Stimulated activated CD4-positive, alpha-beta T cell treated with anti-CD3 and anti-CD28 coated beads, Interleukin-15, amount 100 ng/mL, for 48 hours (primary cell): ENCODE measurements at places on chromosomes 12 and 14.

- DNase-seq: no peak
Observed at GRCh38 chr12:24904871-24905270, 44.0 kb downstream of the BCAT1 start.

DNA sequence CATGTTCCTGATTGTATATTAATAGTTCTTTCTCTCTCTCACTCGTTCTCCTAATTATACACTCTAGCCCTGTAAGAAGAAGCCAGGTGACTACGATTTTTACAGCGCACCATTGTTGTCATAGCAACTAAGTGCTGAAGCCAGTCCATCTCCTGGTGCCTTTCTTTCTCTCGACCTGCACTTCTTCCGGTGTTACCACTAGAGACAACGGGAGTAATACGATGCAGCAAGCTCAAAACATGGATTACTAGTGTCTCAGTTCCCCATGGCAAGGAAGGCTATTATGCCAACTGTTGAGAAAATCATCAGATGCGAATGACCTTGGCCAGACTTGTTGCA is 40.8 kb upstream of the DCD start:
- no peak for DNase-seq

DNA sequence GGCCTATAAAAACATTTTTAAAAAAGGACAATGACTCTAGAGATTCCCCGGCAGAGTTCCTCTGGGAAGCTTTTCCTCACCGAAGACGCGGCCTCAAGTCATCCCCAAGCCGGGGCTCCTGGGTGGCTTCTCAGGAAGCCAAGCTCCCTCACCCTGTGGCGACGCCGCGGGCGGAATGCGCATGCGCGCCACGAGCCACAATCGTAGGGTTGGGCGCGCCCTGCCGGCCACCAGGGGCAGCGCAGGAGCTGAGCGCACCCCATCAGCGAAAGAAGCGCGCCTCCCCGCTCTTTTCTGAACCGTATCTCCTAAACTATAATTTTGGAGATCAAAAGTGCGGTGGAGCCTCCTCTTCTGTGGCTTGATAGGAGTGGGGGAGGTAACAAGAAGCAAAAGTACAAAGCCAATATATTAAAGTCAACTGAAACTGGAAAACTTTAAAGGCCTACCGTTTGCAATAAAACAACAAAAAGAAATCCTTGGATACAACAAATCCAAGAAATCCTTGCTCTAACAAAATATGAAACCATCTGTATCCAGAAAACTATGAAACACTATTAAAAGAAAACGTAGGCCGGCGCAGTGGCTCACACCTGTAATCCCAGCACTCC is 17.4 kb upstream of the CHFR start:
- DNase-seq: peak; percentile 90

DNA sequence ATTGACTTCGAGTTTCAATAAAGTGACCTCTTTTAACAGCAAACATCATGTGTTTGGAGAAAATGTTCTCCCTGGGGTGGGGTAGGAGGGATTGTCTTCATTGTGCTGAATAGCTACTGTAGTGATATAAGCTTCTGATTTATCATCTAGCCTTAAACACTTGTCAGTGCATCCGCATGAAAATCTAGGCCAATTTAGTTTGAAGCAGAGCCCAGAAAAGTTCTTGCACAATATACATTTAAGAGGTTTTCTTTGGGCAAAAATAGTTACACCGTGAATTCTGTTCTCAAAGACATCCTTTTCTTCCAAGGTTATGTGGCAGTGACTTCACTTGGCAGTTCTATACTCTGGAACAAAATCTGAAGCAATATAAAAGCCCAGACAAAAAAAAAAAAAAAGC is 136.0 kb upstream of the IFNG-AS1 start:
- DNase-seq: no peak

DNA sequence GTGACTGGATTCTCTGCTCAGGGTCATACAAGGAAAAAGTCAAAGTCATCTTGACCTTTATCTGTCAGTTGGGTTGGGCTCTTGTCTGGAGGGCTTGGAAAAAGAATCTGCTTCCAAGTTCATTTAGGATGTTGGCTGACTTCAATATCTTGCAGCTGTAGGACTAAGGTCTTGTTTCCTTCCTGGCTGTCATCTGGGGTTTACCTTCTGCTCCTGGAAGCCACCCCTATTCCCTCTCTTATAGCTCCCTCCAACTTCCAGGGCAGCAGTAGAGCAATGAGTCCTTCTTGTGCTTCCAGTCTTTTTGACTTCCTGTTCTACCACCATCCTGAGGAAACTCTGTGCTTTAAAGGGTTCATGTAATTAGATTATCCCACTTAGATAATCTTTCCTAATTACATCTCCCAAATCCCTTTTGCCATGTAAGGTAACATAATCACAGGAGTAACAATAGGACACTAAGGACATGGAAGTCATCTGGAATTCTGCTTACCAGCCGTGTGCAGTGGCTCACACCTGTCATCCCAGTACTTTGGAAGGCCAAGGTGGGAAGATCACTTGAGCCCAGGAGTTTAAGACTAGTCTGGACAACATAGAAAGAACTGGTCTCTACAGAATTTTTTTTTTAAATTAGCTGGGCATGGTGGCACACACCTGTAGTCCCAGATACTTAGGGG is 170.7 kb upstream of the KITLG start:
- no peak for DNase-seq

- no peak for DNase-seq
Observed at GRCh38 chr12:92118826-92119536, 26.7 kb downstream of the BTG1 start.

DNA sequence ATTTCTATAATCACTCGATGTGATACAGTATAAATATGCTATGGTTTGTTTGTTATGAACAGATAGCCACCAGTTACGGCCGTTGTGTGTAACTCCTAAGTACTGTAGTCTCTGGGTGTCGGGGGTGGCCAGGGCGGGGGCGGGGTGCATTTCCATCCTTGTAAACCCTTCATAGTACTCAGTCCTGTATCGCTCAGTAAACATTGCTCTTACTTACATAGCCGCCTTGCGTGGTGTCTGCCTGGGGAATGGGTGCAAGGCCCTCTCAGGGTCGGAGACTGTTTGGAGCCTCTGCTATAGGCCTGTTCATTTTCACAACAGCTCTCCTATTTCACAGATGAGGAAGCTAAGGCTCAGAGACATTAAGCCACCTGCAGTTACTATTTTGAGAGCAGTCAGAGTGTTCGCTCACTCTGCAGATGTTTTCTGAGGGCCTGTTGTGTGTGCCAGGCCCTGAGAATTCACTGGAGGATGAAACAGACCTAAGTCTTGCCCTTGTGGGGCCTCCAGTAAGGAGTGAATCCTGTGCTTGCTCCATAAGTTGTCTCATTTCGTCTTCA is 42.5 kb downstream of the JDP2 start:
- no peak for DNase-seq

DNA sequence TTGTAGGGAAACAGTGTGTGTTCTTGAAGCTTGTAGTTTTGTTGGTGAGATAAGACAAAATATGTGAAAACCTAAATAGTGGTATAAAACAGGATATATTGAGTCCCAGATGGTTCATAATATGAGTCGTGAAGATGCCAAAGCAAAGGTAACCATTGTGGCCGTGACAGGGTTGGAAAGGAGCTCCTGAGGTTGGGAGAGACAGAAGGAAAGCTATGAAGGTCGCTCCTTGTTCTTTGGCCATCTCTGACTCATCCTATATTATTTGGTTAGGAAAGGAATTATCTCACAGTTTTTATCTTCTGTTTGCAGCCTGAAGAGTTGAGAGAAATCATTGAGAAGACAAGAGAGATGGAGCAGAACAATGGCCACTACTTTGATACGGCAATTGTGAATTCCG is 27.1 kb downstream of the ATP6V1D start:
- no peak for DNase-seq

DNA sequence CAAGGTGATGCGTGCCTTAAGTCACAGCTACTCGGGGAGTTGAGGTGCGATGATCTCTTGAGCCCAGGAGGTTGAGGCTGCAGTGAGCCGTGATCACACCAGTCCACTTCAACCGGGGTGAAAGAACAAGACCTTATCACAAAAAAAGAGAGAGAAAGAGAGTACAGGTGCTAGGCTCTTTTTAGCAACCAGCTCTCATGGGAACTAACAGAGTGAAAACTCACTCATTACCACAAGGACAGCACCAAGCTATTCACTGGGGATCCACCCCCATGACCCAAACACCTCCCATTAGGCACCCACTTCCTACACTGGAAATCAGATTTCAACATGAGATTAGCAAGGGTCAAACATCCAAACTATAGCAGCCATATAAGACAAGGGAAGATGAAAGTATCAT is 164.2 kb downstream of the NDUFA12 start:
- DNase-seq: no peak

DNA sequence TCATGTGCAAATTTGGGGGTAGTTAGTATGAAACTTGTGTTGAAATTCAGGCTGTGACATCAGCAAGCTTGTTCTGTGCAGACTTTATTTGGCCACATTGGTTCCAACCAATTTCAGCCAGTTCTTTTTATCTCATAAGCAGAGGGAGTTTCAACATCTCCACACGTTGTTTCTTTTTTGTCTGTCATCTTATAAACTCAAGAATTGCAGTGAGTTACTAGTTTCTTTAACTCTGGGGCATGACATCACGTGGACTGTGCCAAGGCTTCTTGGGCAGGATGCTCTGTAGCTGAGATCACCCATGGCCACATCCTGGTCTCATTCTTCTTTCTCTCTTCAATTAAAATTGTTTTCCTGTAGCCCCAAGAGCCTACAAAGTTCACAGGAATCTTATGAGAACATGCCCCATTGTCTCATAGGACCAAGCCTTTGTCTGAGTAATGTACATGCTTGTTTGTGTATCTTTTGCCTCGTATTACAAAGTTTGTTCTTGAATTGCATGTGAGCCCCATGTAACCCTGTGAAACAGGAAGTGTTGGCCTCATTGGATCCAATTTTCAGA is 982.0 kb upstream of the TMEM132C start:
- no peak for DNase-seq

DNA sequence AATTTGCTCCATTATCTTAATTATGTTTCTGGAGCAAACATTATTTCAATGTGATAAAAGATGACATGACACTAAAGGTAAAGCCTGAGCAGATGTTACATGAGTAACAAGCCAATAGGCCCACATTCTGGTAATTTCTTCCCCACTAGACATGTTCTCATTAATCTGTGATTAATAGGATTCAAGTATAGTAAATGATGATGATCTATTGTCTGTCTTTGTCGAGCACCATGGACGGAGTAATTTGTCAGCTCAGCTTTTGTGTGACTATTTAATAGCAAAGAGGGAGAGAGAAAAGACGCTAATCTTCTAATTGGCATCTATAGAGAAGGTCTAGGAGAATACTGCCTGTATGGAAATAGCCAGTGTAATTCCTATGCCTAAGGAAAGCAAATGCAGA is 62.2 kb upstream of the INSM2 start:
- no peak for DNase-seq

GRCh38 chr12:6226679-6227051 is 26.5 kb downstream of the CD9 start:
- DNase-seq: no peak
